ENCODE measurements at places on chromosomes 7 and 10.
A peak's percentile ranks its signal among the peaks of the same experiment; 100 is the strongest.

DNA sequence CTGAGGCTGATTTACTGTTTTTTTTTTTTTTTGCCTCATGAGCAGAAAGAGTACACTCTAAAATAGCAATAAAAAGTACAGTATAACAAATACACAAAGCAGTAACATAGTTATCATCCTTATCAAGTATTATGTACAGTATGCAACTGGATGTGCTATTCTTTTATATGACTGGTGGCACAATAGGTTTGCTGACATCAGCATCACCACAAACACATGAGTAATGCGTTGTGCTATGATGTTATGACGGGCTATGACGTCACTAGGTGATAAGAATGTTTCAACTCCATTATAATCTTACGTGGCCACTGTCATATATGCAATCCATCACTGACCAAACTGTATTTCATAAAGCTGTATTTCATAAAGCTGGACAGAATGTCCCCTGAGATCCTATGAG is 189.2 kb upstream of the GLI3 start:
- DNase-seq, result peak; percentile 21

- DNase-seq, result no peak
These were observed 241.3 kb upstream of the KMT2E start for GRCh38 chr7:104772405-104773345.

GRCh38 chr10:118167056-118167700 is 120.4 kb upstream of the RAB11FIP2 start:
- DNase-seq, result no peak

GRCh38 chr7:126716321-126716720 is 536.4 kb downstream of the GRM8 start:
- DNase-seq, result no peak

DNA sequence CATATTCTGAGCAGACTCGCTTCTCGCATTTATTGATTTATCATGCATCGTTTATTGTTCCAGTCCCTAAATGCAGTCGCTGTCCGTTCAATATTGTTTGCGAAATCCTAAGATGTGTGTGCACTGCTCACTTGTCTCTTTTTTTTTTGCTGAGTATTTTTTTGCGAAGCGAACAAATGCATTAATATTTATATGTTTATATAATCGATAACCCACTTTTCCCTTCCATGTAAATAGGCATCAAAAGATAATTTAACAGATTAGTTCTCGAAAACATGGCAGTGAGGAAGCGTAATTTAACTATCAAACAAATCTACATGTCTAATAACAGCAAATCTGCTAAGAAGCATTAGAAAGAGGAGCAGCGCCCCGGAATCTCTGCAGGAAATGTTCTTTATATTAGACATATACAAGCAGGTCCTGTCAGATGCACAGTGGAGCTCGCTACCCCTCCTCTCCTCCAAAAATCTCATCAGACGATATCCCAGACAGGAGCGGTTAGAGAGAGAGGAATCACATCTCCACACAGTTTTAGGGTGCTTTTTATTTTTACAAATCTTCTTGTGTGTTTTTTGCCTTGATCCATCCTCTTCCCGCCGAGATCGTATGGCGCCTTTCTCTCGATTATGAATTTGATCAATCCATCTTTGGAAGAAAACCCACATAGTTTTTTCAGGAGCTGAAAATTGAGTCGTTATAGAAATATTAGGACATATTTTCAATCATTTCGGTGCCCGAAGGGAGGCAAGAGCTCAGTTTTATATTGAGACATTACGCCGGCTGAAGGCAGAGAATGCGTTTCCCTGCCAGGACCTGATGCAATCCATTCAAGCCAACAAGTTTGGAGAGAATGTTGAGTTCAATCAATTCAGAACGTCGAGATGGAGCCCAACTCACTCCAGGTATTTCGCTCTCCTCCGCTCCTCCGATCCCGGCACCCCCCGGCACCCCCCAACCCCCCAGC is at the start of gene ARID5B:
Gene ARID5B (plus strand): TSS at position 871 of the 964 bp plus-strand sequence. CDS start 11 bp downstream, at position 882.
- DNase-seq, result peak; percentile 72

DNA sequence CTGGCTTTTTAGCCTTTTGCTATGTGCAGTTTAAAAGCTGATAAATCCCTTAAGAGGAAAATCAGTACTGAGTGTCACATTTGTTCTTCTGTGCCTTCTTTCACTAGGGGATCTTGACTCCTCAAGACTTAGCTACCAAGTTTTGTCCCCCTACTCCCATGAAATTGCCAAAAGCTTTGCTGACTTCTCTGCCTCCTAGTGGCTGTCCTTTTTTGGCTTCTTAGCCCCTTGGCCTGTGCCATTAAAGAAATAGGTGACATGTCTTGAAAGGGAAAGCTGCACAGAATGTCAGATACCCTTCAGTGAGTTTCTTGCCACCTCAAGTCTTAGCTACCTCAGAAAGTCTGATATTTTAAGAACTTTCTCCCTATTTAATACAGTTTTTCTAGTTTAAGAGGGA is 10.5 kb downstream of the MKLN1 start:
- no peak for DNase-seq

- DNase-seq, result no peak
These were observed 187.7 kb downstream of the PTPN20 start for GRCh38 chr10:47098964-47099363.
